ENCODE measurements at places on chromosomes 1 and 21. TPM values are rescaled to one million over a fixed set of nuclear protein-coding genes. Genes with fewer than 3 reads are reported as not detected.
A peak's percentile ranks its signal among the peaks of the same experiment; 100 is the strongest.

DNA sequence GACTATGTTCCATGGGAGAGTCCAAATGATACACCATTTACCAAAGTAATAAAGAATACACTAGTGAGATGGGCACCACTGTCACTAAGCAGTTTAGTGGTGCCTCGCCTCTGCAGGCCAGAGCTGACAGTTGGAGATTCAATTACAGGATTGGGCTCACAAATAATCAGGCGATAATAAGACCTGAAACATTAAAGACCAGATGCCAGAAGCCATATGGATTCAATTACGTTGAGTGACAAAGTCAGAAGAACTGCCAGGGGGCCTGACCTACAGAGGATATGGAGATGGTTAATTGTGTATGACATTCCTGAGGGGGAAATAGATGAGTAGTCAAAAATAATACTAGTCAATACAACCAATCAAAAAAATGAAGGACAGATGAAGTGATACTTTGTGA, 65.2 kb upstream of the ST6GALNAC5 start:
- no peak overlapping the region for H3K4me3 ChIP-seq
- no peak for DNase-seq
- H3K27me3 ChIP-seq: no peaks in the 10 kb centered on the region
- no peaks in the 10 kb centered on the region for H3K36me3 ChIP-seq
- no peaks in the 10 kb centered on the region for H3K4me1 ChIP-seq

DNA sequence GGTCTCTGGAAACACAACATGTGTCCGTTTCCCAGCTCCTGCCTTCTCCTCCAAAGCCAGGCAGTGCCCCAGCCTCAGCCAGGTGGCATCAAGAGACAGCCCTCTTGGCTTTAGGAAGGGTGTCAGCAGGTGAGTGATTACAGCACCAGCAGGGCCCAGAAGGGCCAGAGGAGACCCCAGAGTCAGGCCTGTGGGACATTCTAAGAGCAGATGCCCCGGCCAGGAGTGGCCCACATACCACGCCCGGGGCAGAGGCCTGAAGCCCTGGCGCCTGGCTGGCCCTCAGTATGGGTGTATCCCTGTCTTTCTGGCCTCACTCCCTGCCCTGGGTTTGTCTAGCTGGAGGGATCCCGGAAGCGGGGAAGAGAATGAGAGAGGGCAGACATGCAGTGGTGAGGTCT, 109.2 kb downstream of the CASZ1 start:
- peaks cover 41% of the 10 kb centered on the region for H3K4me1 ChIP-seq
- peak overlapping the region; percentile 2 for H3K27ac ChIP-seq
- H3K27me3 ChIP-seq: no peaks in the 10 kb centered on the region
- H3K36me3 ChIP-seq: no peaks in the 10 kb centered on the region
- DNase-seq: no peak

The PLPPR4 gene
- total RNA-seq: 7.2 TPM

- no peak for DNase-seq
- no peak overlapping the region for H3K4me3 ChIP-seq
- no peaks in the 10 kb centered on the region for H3K27me3 ChIP-seq
- H3K27ac ChIP-seq: no peak overlapping the region
- no peaks in the 10 kb centered on the region for H3K36me3 ChIP-seq
These were observed 21.0 kb downstream of the PLXNA2 start for GRCh38 chr1:208223136-208223535.

The CLCNKA gene
- not detected for total RNA-seq

The FMO4 gene
- 30.1 TPM for total RNA-seq

GRCh38 chr1:26597629-26598039, 68.1 kb downstream of the RPS6KA1 start:
- no peak overlapping the region for H3K27ac ChIP-seq
- no peaks in the 10 kb centered on the region for H3K36me3 ChIP-seq
- no peaks in the 10 kb centered on the region for H3K27me3 ChIP-seq
- peak; percentile 11 for DNase-seq
- no peak overlapping the region for H3K4me3 ChIP-seq

The RBM11 gene
- not detected for total RNA-seq

- peak; percentile 66 for DNase-seq
- H3K27ac ChIP-seq: peak overlapping the region; percentile 99
- peaks cover 30% of the 10 kb centered on the region for H3K4me1 ChIP-seq
- no peaks in the 10 kb centered on the region for H3K27me3 ChIP-seq
- peaks cover 33% of the 10 kb centered on the region for H3K36me3 ChIP-seq
These were observed 3.6 kb downstream of the ZC3H12A start for GRCh38 chr1:37477946-37478345.

- peak; percentile 75 for DNase-seq
- no peak overlapping the region for H3K4me3 ChIP-seq
- H3K36me3 ChIP-seq: no peaks in the 10 kb centered on the region
- H3K27me3 ChIP-seq: no peaks in the 10 kb centered on the region
- H3K4me1 ChIP-seq: peaks cover 7% of the 10 kb centered on the region
These were observed 25.7 kb downstream of the RAB7B start for GRCh38 chr1:205977402-205978014.

- DNase-seq: no peak
- H3K27me3 ChIP-seq: no peaks in the 10 kb centered on the region
- H3K36me3 ChIP-seq: no peaks in the 10 kb centered on the region
- H3K4me1 ChIP-seq: no peaks in the 10 kb centered on the region
These were observed 684.0 kb downstream of the NCAM2 start for GRCh38 chr21:21682172-21682571.

- DNase-seq: no peak
- H3K36me3 ChIP-seq: no peaks in the 10 kb centered on the region
- no peak overlapping the region for H3K4me3 ChIP-seq
- no peaks in the 10 kb centered on the region for H3K27me3 ChIP-seq
- H3K4me1 ChIP-seq: no peaks in the 10 kb centered on the region
These were observed 6.8 kb upstream of the IL24 start for GRCh38 chr1:206890125-206891060.

- no peaks in the 10 kb centered on the region for H3K27me3 ChIP-seq
- no peak overlapping the region for H3K27ac ChIP-seq
- DNase-seq: no peak
- H3K4me3 ChIP-seq: no peak overlapping the region
- H3K36me3 ChIP-seq: no peaks in the 10 kb centered on the region
These were observed 37.0 kb downstream of the VTCN1 start for GRCh38 chr1:117173691-117174090.

The LAMC1 gene
- 166 TPM for total RNA-seq

DNA sequence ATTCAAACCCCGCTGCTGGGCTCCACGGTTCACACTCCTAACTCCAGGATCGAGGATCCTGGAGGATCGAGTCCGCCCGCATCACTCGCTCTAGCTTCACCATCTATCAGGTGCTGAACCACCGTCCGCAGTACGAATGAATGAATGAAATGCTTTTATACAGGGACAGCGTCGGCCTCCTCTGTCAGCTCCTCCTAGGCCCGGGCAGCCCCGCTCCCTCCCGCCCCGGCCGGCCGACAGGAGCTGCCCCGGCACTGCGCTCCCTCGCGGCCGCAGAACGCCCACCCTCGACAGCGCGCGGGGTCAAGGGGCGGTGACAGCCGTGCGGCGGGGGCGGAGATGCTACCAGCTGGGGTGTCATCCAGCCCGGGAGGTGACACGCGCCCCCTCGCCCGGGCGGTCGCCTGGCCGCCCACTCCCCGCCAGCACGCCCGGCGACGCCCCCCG, 520 bp downstream of the ZBTB17 start:
- H3K4me3 ChIP-seq: peak overlapping the region; percentile 81
- peaks cover 14% of the 10 kb centered on the region for H3K4me1 ChIP-seq
- H3K36me3 ChIP-seq: peaks cover 8% of the 10 kb centered on the region

DNA sequence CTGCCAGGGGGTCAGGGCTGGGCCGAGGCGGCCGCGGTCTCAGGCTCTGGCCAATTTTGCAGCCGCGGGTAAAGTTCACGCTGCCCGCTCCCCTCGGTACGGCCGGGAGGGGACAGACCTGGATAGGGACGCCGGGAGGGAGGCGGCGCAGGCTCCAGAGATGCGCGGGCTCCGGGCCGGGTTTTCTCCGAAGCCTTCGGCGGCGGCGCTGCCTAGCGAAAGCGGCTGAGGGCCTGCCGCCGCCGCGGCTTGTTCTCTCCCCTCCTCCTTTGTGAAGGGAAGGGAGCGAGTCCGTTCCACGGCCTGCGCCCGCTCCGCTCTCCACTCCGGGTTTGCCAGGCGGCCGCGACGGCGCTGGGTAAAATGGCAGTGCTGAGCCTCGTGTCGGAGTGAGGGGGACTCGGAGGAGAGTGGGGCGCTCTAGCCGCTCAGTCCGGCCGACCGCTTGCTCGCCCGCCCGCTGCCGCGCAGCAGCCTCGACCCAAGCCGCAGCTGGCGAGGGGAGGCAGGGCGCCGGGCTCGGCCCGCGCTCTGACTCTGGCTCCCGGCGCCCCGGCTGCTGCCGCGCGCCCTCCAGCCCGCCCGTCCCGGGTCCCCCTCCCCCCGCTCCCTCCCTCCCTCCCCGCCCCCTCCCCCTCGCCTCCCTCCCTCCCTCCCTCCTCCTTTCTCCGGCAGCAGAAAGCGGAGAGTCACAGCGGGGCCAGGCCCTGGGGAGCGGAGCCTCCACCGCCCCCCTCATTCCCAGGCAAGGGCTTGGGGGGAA, at the start of gene ARID1A:
Gene ARID1A (plus strand): TSS at position 660 of the 763 bp plus-strand sequence. CDS start 389 bp downstream, outside the sequence.
- H3K4me3 ChIP-seq: peak within 1 kb of the TSS; percentile 98
- no peaks in the 10 kb centered on the region for H3K36me3 ChIP-seq
- peaks cover 53% of the 10 kb centered on the region for H3K4me1 ChIP-seq
- peak; percentile 98 for DNase-seq

The CDCA8 gene
- total RNA-seq: 0.75 TPM

The NTNG1 gene
- not detected for total RNA-seq

DNA sequence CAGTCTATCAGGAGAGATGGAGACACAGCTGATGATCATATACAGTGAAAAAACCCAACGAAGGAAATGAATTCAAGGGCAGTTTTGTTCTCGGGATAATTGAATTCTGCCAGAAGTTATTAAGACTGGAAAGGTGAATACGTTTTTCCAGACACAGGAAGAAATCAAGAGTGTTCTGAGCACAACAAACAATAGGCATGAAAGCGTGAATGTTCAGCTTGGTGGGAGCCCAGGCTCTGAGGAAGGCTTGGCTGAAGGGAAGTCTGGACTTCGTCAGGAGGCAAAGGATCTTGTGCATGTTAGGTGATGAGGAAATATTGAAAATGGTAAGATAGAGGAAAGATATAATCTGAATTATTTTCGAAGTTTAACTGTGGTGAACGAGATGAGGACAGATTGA, 50.4 kb downstream of the CYYR1 start:
- H3K4me3 ChIP-seq: no peak overlapping the region
- no peak overlapping the region for H3K27ac ChIP-seq
- no peaks in the 10 kb centered on the region for H3K27me3 ChIP-seq
- no peaks in the 10 kb centered on the region for H3K36me3 ChIP-seq
- DNase-seq: no peak
- H3K4me1 ChIP-seq: no peaks in the 10 kb centered on the region

The LENEP gene
- not detected for total RNA-seq

The BATF3 gene
- total RNA-seq: 18.4 TPM

The SLC26A9 gene
- total RNA-seq: not detected

- H3K4me3 ChIP-seq: no peak overlapping the region
- DNase-seq: no peak
- no peaks in the 10 kb centered on the region for H3K27me3 ChIP-seq
- H3K27ac ChIP-seq: no peak overlapping the region
- peaks cover 3% of the 10 kb centered on the region for H3K4me1 ChIP-seq
These were observed 59.8 kb downstream of the PTPN14 start for GRCh38 chr1:214491468-214492146.

- no peak for DNase-seq
- H3K4me1 ChIP-seq: no peaks in the 10 kb centered on the region
- no peak overlapping the region for H3K4me3 ChIP-seq
- no peak overlapping the region for H3K27ac ChIP-seq
These were observed 1.5 kb downstream of the CA6 start for GRCh38 chr1:8947127-8947691.

The MANEAL gene
- total RNA-seq: 0.43 TPM

- H3K36me3 ChIP-seq: no peaks in the 10 kb centered on the region
- no peaks in the 10 kb centered on the region for H3K27me3 ChIP-seq
- H3K27ac ChIP-seq: no peak overlapping the region
- no peak overlapping the region for H3K4me3 ChIP-seq
- no peak for DNase-seq
These were observed 6.9 kb upstream of the TNNT2 start for GRCh38 chr1:201384406-201384782.

DNA sequence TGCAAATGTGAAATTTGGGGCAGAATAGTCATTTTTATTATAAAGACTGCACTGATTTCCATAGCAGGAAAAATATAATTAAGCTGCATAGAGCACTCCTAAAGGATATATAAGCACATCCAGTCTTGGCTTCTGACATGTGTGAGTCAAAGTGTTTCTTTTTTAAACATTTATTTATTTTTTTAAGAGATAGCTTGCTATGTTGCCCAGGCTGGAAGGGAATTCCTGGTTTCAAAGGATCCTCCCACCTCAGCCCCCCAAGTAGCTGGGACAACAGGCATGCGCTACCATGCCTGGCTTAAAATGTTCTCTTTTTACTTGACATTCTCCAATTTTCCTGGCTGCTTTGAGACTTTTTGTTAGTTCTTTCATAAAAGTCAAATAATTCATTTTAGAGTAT, 126.1 kb downstream of the HMCN1 start:
- no peak for DNase-seq
- H3K27ac ChIP-seq: peak overlapping the region; percentile 47
- H3K4me3 ChIP-seq: no peak overlapping the region
- H3K4me1 ChIP-seq: peaks cover 14% of the 10 kb centered on the region
- H3K27me3 ChIP-seq: no peaks in the 10 kb centered on the region

GRCh38 chr1:37647281-37647680, 12.6 kb upstream of the RSPO1 start:
- no peak for DNase-seq
- no peak overlapping the region for H3K27ac ChIP-seq
- H3K36me3 ChIP-seq: no peaks in the 10 kb centered on the region
- no peaks in the 10 kb centered on the region for H3K27me3 ChIP-seq
- H3K4me1 ChIP-seq: no peaks in the 10 kb centered on the region

DNA sequence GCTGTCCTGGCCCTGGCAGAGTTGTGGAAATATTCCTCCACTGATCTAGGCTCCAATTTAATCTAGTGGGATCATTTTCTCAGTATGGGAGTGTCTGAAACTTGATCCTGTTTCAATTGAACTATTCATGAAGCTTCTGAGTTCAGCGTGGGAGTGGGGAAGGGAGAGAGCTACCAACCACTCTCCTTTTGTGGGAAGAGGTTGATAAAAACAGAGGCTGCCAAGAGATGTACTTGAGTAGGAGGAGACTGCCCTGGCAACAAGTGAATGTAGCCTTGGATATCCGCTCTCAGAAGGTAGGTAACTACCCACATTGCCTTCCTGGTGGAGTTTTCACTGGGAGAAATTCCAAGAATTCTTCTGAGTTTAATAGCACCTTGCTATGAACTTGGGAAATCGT, at the start of gene CTXND2:
Gene CTXND2 (plus strand): TSS at position 119 of the 400 bp plus-strand sequence. CDS start 25,179 bp downstream, outside the sequence.
- no peak within 1 kb of the TSS for H3K4me3 ChIP-seq
- DNase-seq: no peak
- no peaks in the 10 kb centered on the region for H3K27me3 ChIP-seq
- no peak within 1 kb of the TSS for H3K27ac ChIP-seq
- no peaks in the 10 kb centered on the region for H3K4me1 ChIP-seq

DNA sequence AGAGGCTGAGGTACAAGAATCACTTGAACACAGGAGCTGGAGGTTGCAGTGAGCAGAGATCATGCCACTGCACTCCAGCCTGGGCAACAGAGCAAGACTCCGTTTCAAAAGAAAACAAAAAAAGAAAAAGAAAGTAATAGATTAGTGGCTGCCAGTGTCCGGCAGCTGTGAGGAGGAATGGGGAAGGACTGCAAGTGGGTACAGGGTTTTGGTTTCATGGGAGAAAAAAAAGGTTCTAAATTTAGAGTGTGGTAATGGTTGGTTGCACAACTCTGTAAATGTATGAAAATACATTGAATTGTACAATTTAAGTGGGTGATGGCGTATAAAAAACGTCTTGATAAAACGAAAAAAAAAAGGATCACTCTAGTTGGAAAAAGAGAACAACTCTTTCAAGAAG, 6.7 kb downstream of the TAF1A start:
- H3K27me3 ChIP-seq: no peaks in the 10 kb centered on the region
- no peak overlapping the region for H3K27ac ChIP-seq
- DNase-seq: no peak
- no peaks in the 10 kb centered on the region for H3K36me3 ChIP-seq
- H3K4me1 ChIP-seq: peaks cover 9% of the 10 kb centered on the region
- H3K4me3 ChIP-seq: no peak overlapping the region

The CFHR1 gene
- 16.0 TPM for total RNA-seq

All from ascending aorta (tissue), 2 donors.